Stimulated activated CD4-positive, alpha-beta T cell treated with anti-CD3 and anti-CD28 coated beads, Interleukin-4, amount 100 ng/mL, for 48 hours (primary cell): ENCODE measurements at places on chromosomes 16 and 17.

- DNase-seq, result no peak
Measured at GRCh38 chr16:51327001-51327400, 175.9 kb upstream of the SALL1 start.

GRCh38 chr17:9974448-9975381 is 69.6 kb upstream of the RCVRN start:
- DNase-seq, result no peak

- no peak for DNase-seq
Measured at GRCh38 chr17:29936724-29937123, 4.7 kb upstream of the EFCAB5 start.

DNA sequence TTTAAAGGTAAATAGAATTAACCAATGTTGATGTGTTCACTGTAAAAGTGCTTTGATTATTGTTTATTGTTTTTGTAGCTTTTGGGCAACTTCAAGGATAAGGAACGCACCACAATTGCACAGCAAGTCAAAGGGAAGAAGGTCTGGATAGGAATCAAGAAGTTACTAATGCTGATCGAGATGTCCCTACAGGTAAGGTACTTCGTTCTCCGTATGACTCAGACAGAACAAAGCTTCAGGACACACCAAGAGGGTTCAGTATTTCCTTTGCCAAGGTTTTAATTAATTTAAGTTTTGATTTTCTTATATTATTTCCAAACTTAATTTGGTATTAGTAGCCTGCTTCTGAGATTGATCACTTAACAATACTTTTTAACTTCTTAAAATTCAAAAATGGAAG is 67.1 kb downstream of the WNT3 start:
- DNase-seq, result no peak

DNA sequence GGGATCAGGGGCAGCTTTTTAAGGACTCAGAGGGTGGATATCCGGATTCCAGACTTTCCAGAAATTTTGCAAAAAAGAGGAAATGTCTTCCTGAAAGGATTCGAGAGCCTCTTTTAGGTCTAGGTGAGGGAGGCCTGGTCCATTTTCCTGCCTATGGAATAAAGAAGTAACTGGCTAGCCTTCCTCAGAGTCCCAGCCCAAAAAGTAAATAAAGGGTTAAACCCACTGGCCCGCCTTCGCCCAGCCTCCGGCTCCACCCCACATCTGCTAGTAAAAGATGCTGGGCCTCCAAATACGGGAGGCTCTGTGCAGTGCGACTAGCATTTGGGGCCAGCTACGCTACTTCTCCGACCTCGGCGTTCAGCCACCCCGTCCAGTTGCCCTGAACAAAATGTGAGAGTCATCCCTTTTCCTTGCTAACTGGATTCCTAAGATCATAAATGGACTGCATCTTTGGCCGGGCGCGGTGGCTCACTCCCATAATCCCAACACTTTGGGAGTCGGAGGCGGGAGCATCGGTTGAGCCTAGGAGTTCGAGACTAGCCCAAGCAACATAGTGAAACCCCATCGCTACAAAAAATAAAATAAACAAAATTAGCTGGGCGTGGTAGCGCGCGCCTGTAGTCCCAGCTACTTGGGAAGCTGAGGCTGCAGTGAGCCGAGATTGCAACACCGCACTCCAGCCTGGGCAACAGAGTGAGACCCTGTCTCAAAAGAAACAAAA is 824 bp upstream of the MPP2 start:
- peak; percentile 43 for DNase-seq

DNA sequence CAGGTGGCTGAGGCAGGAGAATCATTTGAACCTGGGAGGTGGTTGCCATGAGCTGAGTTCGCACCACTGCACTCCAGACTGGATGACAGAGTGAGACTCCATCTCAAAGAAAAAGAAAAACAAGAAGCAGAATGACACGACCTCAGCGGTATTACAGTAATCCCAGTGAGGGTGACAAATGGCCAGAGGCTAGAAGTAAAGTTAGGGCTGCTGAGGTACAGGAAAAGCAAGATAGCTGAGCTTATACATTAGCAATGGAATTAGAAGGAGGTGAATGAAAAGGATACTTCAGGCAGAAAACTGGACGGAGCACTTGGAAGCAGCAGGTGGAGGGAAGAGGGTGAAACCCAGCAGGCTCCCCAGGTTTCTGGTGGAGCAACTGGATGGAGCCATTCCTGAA is 26.1 kb upstream of the AMZ2 start:
- DNase-seq, result no peak

- no peak for DNase-seq
Measured at GRCh38 chr17:27343977-27344607, 50.2 kb downstream of the WSB1 start.

DNA sequence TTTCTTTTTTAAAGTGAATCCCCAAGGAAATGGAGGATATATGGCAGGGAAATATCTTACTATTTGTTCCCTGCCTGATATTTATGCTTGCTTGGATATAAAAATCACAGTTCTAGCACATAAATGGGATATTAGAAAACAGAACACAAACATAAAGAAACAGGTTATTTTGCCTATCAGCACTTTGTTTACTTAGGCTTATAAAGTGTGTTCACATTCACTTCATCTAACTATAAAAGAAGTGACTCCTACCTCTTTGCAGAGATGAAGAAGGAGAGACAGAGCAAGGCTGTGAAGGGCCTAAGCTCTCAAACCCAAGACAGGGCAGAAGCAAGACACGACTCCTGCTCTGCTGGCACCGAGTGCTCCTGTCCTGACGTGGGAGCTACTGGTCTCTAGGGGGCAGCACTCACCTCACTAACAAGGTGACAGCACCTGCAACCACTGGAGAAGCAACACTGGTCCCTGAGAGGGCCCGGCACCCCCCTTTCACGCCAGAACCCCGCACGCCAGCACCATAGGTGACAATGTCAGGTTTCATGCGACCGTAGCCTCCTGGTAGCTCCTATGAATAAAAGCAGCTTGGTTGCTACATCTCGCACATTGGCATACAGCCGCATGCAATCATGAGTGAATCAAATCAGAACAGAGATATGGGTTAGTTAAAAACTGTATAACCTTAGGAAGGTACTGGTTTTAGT is 32.0 kb downstream of the MBTPS1 start:
- peak; percentile 54 for DNase-seq

DNA sequence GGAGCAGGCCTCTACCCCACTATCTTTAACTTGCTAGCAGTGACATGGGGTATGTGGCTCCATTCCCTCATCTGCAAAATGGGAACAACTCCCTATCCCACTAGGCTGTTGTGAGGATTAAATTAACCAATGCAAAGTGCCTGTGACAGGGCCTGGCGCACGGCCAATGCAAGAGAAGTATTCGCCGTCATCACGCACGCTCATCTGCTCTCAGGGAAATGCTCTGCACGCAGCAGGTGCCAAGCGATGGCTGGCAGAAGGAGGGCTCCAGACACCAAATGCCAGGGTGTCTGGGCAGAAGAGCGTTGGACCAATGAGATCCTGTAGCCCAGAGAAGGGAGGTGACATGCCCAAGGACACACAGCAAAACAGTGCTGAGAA is 17.3 kb downstream of the FAM83G start:
- DNase-seq, result no peak

- no peak for DNase-seq
Measured at GRCh38 chr16:69324013-69324531, 6.3 kb downstream of the PDF start.

- DNase-seq, result no peak
Measured at GRCh38 chr17:5329784-5330557, 47.9 kb downstream of the RABEP1 start.

GRCh38 chr17:73132085-73132492 is 32.7 kb upstream of the SSTR2 start:
- no peak for DNase-seq
